ENCODE measurements at places on chromosomes 16 and 17. TPM values are rescaled to one million over a fixed set of nuclear protein-coding genes. Genes with fewer than 3 reads are reported as not detected.

DNA sequence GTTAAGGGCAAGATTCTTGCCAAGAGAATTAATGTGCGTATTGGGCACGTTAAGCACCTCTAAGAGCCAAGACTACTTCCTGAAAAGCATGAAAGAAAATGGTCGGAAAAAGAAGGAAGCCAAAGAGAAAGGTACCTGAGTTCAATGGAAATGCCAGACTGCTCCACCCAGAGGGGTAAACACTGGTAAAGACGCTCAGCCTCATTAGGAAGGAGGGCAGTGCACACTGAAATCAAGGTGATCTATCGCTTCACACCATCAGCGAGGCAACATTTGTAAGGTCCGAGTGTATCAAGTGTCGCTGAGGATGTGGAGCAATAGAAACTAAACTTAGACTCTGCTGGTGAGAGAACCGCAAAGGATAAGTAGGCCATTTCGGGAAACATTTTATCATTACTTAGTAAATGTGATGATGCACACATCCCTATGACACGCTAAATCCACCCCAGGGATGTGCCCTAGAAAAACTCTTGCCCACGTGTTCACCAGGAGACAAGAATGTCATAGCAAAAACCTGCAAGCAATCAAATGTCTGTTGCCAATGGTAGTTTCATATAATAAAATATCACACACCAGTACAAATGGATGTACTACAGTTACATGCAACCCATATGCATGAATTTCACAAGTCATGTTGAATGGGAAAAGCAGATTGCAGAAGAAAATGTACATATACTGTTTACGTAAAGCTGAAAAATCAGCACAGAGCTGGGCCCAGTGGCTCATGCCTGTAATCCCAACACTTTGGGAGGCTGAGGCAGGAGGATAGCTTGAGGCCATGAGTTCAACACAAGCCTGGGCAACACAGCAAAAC lies 23.6 kb downstream of the CNTROB start:
- no peak for DNase-seq

DNA sequence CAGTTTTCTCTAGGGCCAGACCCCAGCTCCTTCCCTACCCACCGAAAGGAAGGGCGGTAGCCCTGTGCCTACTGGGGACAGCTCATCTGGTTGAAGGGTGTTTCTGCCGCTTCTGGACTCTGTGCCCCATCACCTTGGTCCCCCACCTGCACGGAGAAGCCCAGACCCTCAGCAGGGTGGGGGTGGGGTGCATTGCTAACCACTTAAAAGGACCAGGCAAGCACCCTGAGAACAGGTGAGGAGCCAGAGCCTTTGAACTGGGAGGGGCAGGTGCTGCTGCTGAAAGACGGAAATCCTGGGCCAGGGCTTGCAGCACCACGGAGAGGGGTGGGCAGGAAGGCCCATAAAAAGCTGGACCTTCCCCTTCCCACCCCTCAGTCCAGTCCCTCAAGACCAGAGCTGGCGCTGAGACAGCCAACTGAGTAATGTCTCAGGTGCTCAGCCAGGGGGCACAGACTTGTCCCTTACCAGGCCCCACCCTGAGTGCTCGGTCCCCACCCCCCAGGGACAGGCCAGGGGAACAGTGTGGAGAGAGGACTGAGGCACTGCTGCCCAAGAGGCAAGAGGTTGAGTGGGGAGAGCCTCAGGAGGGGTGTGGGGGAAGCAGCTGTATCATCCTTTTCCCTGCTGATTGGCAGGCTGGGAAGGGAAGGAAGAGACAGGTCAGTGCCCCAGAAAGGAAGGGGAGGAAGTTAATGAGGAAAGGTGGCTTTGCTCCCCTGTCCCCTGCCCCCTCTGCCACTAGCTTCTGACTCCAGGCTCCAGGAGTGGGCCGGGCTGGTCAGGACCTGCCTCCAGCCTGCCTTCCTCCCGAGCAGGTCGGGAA lies 10.9 kb upstream of the SP2 start:
- no peak for DNase-seq

DNA sequence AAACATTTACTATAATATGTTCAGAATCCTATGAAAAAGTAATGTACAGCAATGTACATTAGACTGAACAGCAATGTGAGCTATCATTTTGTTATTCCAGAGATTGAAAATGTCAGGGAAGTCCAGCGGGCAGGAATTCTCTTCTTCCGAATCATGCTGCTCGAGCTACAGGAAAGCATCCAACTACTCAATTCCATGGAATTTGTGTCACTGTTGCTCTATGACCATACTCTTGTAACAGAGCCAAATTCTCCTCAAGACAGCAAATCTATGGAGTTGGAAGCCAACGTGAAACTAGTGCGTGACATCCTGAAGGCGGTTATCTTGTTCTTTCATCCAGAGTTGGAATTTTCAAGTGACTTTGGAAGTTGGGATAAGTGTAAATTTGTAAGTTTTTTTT lies 24.8 kb upstream of the NSRP1 start:
- no peak for DNase-seq

GRCh38 chr17:28928061-28928460 lies 23.3 kb downstream of the PHF12 start:
- DNase-seq, result no peak

DNA sequence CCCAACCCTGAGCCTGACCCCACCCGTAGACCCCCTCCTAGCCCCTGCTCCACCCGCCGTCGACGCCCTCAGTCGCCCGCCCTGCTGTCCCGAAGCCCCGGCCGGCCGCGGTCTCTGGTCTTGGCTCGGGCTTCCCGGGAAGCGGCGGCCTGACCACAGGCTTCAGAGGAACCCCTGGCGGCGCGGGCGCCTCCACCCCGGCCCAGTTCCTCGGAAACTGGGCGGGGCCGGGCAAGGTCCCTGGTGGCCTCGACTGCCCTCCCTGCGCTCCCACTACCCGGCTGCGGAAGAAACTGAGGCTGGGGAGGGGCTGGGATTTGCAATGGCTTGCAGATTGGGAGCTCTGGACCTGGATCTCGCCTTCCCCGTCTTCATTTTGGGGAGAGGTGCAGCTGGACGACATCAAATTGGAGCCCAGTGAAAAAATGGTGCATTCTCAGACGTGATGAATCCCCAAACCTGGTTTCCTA lies 692 bp upstream of the SOCS1 start:
- no peak for DNase-seq

DNA sequence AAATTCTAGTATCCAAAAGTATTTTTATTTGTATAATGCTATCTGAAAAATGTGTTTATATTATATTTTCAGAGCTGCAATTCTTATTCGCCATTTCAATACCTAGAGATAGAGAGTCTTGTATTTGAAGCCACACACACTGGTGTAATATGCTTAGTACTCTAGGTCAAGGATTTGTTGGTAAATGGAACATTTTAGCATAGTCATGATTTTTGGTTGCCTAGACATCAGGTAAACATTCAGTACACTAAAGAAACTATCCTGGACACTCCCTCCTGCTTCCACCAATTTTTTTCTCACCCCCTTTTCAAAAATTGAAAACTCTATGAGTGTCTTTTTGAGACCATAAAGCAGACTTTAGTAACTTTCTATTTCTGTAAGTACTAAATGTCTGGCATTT lies 20.8 kb downstream of the ABHD15 start:
- DNase-seq, result no peak

GRCh38 chr16:70684146-70685060 lies 1.4 kb downstream of the MTSS2 start:
- DNase-seq, result no peak

SLC16A5 gene
- 9.2 TPM for total RNA-seq

GP2 gene
- 2.6 TPM for total RNA-seq

SPATA33 gene
- total RNA-seq, result 3.2 TPM

CES3 gene
- total RNA-seq, result 1.1 TPM

RNU2-1 gene
- total RNA-seq, result not detected
